Stimulated activated CD4-positive, alpha-beta T cell treated with anti-CD3 and anti-CD28 coated beads, Interleukin-15, amount 100 ng/mL, for 1 hour (primary cell): ENCODE measurements at places on chromosomes 12 and 14.

- no peak for DNase-seq
Measured at GRCh38 chr12:92570056-92570753, 132.6 kb upstream of the PLEKHG7 start.

GRCh38 chr14:63508033-63508432 is 35.1 kb downstream of the PPP2R5E start:
- no peak for DNase-seq

DNA sequence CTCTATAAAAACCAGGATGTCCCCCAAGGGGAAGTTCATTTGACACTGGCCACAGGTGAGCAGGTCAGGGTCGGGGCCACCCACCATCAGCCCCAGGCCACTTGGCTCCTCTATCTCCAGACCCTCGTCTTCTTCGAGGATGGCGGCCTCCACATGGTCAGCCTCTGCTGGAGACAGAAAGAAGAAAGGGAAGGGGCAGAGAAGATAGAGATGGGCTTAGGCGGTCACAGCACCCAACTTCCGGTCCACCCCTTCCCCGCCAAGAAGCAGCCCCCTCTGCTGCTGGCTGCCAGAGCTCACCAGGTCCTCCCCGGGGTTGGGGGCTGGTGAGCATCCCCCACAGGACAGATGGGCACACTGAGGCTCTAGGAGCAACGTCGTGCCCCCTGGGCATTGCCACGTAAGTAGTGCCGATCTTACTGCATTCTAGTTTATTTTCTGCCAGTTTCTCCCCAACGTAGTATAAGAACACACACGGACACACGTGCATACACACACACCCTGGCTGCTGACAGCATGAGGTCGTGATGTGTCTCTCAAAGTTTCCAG is 14.2 kb downstream of the BCL11B start:
- no peak for DNase-seq

GRCh38 chr12:6041891-6042290 is 82.6 kb downstream of the VWF start:
- DNase-seq: no peak
